CD4-positive, alpha-beta T cell treated with Interleukin-2 at 100 ng/mL for 4 hours (primary cell): ENCODE measurements at places on chromosomes 4 and X.

DNA sequence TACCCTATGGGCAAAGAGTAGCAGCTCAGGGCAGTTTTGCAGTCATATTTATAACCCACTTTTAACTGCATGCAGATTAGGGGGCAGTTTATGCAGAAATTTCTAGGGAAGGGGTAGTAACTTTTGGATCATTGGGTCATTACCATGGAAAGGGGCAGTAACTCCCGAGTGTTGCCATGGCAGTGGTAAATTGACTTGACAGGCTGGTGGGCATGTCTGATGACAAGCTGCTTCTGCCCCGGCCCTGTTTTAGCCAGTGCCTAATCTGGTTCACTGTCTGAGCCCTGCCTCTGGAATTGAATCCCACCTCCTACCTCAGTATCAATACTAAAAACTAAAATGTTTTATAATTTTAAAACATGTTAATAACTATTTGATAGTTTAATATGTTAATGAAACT lies 362.1 kb upstream of the ATOH1 start:
- DNase-seq, result no peak

GRCh38 chr4:42633605-42634388 lies 23.1 kb downstream of the ATP8A1 start:
- no peak for DNase-seq

GRCh38 chrX:45011131-45011530 lies 138.1 kb downstream of the KDM6A start:
- DNase-seq, result no peak

GRCh38 chr4:87005690-87006425 lies 71.0 kb downstream of the AFF1 start:
- DNase-seq, result peak; percentile 37

DNA sequence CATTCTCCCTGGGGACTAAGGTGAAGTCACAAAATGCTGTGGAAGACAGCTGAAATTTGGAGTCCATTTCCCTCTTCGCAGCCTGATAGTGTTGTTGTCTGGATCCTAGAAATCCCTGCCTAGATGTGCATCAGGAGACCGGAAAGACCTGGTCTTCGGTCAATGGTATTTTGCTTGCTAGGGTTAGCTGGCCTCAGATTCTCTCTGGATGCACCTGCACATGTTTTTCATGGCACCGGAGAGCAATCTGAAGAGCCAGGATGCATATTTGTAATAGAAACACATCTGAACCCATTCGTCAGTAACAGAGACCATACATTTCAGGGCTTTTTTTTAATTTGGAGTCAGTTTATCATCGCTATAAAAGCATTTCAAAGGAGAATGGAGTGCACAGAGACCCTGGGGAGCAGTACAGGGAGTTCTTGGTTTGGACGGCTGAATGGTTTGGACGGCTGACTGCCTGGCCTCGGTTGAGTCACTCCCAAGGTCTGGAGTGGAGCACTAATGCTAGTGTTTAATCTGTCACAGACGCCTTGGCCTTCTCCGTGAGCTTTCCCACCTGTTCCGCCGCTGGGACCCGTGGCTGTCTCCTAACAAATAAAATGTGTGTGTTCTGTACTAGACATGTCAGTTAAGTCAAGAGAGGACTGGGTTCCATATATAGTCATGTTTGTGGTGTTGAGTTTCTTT lies 7.5 kb upstream of the PDLIM3 start:
- DNase-seq, result no peak
